GM18507 (cell line): ENCODE measurements at places on chromosomes 2 and 18.

DNA sequence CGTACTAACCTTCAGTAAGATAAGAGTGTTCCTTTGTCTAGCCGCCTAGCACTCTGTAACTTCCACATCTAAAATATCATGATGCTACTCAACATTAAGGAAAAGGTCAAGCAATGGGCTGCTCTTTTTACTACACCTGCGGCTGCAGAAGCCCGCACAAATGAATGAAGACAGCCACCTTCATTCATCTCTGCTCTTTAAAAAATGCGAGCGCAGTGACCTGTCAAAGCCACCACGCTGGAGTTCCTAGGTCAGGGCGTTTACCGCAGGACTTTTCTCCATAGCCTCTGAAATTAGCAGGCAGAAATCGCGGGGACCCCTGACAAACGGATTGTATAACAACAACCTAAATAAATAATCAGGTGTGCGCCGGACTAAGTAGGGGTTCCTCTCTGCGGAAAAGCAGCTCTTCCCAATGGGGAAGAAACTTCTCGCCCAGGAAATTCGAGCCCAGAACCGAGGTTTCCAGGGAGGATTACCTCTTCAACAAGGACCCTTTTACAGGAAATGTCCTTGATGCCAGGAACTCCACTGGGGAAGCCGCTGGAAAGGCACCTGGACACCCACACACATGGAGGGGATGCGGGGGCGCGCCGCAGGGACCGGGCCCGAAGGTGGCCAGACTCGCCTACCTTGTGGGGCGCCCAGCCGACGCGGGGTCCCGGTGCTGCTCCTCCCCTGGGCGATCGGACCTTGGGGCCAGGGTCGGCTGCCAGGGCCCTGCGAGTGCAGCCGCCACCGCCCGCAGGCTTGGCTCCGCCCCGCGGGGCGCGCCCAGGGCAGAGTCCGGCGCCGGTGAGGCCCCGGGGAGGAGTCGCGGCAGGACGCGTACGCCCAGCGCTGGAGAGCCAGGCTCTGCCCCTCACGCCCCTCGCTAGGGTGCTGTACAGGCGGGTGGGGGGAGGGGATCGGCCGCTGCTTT lies at the start of gene CCDC68:
Gene CCDC68, minus strand, starts transcription at position 758 of the 922 bp plus-strand sequence. CDS start 16,670 bp downstream, outside the sequence.
- no peak for DNase-seq

GRCh38 chr2:37068686-37069085 lies 15.5 kb downstream of the HEATR5B start:
- no peak for DNase-seq

GRCh38 chr18:3025544-3025943 lies 12.6 kb upstream of the LPIN2 start:
- DNase-seq = no peak

DNA sequence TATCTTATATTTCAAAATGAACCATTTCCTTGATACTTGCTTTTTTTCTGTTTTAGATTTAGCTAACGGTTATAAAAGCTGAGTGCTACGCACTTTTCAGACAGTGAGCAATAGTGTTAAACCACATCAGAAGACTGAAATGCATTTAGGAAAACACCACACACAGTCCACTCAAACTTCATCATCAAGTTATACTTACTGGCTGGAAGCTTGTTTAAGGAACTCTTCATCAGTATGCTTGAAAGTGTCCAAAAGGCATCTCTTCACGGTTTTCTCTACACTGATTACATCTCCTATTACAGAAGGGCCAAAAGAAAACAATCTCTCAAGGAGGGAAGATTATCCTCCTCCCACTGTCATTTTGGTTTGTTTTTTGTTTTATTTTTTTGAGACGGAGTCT lies 19.7 kb downstream of the ILKAP start:
- DNase-seq = no peak

DNA sequence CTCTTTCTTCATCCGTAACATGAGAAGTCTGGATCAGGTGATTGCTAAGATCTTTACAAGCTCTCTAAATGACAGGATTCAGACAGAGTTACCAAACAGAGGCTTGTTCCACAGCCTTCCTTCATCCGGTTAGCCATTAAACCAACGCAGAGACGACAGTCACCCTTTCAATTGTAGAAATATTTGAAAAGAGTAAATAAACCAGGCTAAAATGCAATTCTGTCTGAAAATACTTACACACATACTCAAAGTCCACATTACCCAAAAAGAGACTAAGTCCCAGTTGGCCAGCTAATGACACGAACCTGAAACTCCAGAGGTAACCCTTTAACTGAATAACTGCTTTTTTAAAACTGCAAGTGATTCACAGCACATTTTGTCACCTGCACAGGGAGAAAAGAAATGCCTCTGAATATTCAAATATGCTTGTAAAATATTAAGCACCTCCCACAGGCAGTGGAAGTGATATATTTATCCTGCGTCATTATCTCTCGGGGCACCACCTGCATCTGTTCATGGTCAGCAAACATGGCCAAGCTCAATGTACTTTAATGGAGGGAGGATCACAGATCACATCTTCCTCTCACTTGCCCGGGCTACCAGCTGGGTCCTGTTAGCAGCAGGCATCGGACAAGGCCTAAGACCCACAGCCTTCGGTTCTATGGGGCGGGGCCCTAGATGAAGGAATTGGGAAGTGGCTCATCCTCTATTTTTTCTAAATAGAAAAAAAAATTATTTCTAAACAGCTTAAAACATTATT lies 38.8 kb upstream of the DNER start:
- no peak for DNase-seq

GRCh38 chr18:50454387-50454988 lies 79.6 kb downstream of the SKA1 start:
- no peak for DNase-seq

DNA sequence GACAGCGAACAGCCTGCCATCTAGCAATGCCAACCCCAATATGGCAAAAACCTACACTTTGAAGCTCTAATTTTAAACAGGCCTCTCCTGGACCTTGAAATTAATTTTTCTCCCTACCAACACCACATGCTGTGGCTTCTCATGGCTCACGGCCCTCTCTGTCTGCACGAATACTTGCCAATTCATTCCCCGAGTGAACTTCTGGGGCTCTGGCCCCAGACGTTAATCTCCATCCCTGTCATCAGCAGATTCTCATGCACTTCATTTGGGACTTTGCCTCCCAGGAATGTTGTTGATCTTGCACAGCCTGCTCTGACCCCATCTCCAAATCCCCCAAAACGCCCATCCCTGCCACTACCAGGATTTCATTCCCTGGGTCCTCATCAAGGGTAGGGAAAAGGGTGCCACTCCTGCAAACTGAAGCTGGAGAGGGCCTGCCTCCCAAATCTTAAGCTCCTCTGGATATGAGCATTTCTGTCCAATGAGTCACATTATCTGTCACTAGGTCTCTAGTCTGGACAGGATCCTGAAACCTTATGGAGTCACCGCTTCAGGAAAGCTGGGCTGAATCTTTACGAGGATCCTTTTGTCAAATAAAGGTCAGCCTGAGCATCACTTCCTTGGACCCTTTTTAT lies 10.4 kb downstream of the FIGLA start:
- DNase-seq = no peak

- DNase-seq = no peak
These were observed 70.5 kb downstream of the PDE11A start for GRCh38 chr2:178002038-178002437.

DNA sequence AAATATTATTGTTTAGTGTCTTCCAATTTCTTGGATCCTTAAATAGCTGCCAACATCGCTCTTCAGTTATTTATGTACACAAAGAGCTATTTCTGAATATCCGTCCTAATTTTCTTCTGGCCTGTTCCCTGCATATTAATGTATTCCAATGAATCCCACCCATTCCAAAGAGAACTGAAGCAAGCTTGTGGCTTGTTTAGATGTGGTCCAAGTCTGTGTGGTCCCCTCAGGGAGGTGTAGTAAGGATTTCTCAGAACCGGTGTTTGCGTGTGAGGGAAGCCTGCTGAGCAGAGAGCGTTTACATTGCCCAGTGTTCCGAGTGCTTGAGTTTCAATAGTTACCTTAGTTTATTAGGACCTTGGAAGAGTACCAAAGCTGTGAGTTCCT lies 25.1 kb upstream of the IL1R1 start:
- no peak for DNase-seq

DNA sequence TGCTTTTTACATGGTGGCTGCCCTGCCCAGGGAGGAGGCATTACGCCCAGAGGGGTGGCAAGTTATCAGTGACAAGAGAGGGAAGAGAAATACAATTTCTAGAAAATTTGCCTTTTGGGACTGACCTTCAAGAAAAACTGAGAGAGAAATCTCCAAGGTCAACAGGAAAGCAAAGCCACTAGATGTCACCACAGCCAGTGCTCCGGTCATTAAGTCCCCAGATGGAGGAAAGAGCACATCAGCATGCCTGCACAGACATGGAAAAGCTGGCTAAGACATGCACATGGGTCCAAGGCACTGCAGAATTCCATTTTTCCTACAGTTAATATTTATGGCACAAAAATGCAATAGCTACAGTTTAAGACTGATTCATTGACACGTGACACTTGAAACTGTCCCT lies 21.0 kb downstream of the FHL2 start:
- DNase-seq = no peak

DNA sequence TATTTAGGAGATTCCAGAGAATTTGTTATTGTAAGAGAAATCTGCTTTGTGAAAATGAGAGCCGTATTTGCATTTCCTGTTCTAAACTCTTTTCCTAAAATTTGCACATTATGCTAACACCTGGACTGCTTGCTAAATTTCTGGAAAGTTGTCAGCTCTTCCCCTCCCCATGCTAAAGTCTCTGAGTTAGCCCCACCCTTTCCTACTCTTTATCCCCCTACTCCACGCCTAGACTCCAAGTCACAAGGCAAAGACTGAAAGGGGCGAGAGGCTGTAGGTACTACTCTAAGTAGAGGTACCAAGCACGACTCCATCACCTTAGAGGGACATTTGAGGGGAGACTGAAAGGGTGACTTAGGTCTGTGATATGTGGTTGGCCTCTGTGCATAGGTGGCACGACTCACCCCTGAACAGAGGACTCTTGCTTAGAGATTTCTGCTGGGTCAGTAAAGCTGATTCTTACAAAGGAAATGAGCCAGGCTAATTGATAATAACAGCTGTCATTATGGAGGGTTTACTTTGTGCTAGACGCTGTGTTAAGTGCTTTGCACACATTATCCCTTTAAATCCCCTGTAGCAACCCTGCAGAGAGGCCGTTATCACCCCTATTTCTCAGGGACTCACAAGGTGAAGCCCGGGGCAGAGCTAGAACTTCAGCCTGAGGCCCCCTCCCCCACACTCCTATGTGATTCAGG lies 373.5 kb downstream of the EN1 start:
- no peak for DNase-seq

GRCh38 chr2:149427387-149427786 lies 97.0 kb downstream of the LYPD6 start:
- no peak for DNase-seq

GRCh38 chr2:27916293-27916995 lies 25.9 kb downstream of the BABAM2 start:
- no peak for DNase-seq

DNA sequence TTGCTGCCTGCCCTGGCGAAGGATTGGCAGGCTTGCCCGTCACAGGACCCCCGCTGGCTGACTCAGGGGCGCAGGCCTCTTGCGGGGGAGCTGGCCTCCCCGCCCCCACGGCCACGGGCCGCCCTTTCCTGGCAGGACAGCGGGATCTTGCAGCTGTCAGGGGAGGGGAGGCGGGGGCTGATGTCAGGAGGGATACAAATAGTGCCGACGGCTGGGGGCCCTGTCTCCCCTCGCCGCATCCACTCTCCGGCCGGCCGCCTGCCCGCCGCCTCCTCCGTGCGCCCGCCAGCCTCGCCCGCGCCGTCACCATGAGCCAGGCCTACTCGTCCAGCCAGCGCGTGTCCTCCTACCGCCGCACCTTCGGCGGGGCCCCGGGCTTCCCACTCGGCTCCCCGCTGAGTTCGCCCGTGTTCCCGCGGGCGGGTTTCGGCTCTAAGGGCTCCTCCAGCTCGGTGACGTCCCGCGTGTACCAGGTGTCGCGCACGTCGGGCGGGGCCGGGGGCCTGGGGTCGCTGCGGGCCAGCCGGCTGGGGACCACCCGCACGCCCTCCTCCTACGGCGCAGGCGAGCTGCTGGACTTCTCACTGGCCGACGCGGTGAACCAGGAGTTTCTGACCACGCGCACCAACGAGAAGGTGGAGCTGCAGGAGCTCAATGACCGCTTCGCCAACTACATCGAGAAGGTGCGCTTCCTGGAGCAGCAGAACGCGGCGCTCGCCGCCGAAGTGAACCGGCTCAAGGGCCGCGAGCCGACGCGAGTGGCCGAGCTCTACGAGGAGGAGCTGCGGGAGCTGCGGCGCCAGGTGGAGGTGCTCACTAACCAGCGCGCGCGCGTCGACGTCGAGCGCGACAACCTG lies at the start of gene DES:
Gene DES, plus strand, starts transcription at position 223 of the 857 bp plus-strand sequence. Its CDS starts 86 bp downstream, at position 309.
- no peak for DNase-seq

DNA sequence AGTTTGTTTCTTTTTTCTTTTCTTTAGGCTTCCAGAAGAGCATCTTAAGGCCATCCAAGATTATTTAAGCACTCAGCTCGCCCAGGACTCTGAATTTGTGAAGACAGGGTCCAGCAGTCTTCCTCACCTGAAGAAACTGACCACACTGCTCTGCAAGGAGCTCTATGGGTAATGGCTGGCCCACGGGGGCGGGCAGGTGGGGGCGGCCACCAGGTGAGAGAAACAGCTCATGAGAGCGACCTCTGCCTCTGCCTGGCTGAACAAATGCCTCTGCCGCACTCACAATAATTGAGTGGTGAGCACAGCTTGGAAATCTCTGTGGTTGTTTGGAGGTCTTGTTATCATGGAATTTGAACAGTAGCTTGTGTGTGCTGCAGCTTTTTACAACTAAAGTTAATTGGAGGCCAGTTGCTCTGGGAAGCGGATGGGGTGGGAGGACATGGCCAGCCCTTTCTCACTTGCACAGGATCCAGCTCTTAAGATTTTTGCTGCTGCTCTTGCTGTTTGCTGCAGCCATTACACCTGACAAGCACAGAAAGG lies 70.4 kb downstream of the INPP5D start:
- no peak for DNase-seq

DNA sequence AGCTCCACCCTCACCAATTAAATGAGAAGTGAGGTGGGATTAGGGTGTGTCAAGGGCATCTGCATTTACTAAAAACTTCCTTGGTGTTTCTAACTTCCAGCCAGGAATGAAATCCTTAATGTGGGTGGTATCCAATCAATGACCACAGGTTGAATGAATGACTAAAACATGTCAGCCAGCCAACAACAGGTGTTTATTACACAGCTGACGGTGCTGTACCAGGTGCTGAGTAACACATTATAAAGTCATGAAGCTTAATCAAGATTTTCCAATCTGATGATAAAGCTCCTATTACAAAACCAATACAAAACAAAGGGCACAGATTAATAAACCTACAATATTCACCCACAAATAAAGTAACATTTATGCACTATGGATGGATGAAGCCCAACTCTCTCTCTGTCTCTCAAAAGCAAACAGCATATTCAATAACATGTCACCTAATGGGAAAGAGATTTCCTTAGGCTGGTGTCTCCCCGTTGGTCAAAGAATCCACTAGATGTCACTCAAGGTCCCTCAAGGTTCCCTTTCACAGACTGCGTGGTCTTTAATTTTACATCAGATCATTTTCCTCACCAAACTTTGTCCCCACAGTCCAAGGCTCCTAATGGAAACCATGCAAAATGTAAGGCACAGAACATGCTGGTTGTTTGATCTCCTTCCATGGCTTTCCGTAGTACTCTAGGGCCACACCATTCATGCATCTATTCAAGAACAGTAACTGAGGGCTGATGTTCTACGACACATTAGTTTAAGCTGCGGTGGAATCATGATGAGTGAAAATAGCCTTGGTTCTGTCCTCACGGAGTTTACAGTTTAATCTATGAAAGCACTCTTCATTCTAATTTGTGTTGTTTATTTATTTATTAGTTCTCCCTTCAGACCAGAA lies 6.4 kb upstream of the PTPN4 start:
- DNase-seq = no peak
